ENCODE measurements at places on chromosomes 11 and 22.
A peak's percentile ranks its signal among the peaks of the same experiment; 100 is the strongest.

- DNase-seq: no peak
These were observed 1420.7 kb downstream of the TBC1D22A start for GRCh38 chr22:48182846-48183805.

GRCh38 chr11:1877211-1878136, 14.2 kb downstream of the PRR33 start:
- DNase-seq: peak; percentile 64

GRCh38 chr11:34175284-34176019, 70.0 kb downstream of the NAT10 start:
- DNase-seq: no peak

DNA sequence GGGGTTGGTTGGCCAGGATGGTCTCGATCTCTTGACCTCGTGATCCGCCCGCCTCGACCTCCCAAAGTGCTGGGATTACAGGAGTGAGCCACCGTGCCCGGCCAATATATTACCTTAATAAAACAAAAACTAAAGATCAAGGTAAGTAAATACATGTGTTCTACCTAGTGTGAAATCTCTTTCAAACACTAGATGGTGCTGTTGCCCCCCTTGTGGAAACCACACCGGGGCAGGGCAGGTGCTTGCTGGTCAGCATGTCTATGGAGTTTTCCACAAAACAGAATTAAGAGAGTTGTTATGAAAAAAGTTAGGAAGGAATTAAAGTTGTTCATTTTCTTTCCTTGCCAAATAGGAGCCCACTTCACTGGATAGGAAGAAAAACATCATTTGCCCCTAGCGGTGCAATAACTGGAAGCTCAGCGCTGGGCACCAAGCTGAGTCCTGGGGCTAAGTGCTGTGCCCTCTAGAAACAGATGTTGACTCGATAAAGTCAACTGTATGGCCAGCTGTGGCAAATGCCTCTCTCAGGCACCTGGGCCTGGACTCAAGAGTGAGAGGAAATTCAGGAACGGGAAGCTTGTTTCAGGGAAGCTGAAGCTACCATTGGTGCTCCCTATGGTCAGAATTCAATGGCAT, 6.3 kb upstream of the KCNJ5 start:
- peak; percentile 68 for DNase-seq

DNA sequence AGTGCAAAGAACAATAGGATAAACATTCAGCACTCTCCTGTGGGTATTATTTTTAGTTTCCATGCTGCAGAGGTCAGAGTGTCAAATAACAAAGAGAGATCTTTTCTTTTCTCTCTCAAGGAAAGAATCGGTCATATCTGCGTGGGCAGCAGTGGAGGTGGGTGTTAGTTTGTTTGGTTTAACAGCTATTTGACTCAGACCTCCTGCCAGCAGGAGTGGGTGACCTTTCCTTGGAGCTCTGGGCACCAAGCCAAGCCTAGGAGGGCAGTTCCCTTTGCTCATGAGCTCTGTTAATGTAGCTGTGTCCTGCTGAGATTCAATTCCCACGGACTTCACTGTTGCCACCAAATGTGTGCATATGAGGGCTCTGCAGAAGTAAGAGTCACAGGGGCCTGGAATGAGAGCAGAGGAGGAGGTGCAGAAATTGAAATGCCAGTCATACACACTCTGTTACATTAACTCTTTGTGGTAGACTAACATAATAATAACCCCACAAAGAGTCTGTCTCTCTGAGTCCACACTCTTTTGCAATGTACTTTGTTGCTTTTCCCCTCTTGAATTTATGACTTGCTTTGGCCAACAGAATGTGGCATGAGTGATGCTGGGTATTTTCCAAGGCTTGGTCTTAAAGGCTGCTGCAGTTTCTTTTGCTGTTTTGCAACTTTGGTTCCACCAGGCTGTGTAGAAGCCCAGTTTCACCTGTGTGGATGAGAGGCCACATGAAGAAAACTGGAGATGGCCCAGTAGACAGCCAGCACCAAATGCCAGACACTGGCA, 76.0 kb upstream of the GRK3 start:
- peak; percentile 77 for DNase-seq

- no peak for DNase-seq
These were observed 300.3 kb downstream of the ST3GAL4 start for GRCh38 chr11:126655807-126656128.

DNA sequence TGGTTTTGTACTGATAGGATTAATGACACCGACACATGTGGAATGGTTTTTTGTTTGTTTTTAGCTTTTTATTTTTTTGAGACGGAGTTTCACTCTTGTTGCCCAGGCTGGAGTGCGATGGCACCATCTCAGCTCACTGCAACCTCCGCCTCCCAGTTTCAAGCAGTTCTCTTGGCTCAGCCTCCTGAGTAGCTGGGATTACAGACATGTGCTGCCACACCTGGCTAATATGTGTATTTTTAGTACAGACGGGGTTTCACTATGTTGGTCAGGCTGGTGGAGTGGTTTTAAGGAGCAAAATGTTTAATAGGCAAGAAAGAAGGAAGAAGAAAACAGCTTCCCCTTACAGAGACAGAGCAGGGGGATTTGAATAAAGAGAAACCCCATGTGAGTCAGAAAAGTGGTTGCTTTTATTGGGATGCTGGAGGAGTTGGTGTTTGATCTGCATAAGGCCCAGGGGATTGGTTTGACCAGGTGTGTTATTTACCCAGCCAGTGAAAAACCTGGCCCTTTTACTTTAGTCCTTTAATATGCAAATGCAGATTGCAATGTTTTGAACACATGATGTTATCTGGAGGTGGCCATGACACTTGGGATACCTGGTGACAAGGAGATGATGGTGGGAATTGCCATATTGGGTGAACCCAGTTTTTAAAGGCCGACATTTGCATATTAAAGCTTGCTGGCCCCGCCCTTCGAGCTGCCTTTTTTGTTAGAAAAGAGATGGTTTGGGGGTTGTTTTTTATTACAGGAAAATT, 24.3 kb downstream of the SUSD2 start:
- DNase-seq: no peak

Data from sciatic nerve (tissue), 2 donors.